Stimulated activated effector memory CD8-positive, alpha-beta T cell treated with anti-CD3 and anti-CD28 coated beads, Interleukin-12 subunit alpha, Interleukin-12 subunit beta, amount 100 ng/mL, for 72 hours (primary cell): ENCODE measurements at places on chromosomes 12 and 14.

DNA sequence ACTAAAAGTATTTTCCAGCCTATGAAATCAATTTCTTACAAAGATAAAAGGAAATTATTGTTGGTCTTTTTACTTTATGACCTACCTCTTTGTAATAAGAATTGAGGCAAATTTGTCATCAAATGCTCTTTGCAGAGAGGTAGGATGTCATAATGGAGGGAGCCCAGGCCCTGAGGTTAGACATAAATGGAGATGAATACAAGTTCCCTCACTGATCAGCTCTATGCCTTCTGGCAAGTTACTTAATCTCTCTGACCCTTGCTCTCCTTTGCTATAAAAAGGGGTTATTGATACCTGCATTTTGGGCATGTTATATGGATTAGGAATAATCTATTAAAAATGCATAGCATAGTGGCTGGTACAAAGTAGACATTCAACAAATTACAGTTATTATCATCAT is 146.9 kb upstream of the KRR1 start:
- no peak for DNase-seq

GRCh38 chr14:86168371-86168770 is 638.4 kb downstream of the FLRT2 start:
- DNase-seq: no peak

DNA sequence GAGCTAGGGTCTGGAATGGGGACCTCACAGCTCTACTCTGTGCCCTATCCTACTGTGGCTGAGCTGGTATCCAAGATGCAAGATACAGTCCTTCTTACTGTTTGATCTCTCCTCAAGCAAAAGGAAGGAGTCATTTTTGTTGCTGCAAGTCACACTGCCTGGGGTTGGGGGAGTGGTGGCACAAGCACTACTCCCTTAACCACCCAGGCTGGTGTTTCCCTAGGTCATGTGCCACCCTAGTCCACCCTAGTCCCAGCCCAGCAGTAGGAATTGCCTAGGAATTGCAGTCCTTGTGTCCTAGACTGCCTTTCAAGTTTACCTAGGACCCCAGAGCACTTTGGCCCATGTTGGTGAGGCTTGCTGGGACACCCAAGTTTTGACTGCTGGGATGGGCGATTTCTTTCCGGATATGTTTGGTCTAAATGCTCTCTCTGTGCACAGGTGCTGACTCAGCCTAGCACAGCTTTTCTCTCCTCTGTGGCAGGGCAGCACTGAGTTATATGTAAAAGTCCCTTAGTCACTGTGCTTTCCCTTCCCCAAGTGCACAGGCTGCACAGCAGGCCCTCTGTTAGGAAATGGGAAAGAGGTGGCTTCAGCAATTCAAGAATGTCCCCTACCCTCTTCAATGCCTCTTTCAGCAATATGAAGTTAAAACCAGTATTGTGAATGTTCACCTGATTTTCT is 54.9 kb downstream of the SLC6A15 start:
- no peak for DNase-seq

DNA sequence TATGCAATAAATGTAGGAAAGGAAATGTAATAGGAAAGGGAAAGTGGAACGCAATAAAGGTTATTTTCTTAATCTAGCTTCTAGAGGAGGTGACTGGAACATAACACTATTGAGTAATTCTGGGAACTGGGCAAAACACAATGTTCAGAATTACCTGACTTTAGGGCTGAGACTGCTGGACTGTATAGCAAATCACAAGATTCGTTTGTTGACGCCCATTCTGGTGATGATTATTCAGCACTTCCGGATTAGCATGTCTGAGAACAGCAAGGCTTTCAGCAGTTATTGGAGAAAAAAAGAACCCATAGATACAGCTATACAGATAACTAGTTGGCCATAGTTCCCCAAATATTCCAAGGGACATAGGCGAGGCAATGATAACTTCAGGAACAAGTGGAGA is 2.3 kb upstream of the KLRD1 start:
- DNase-seq: no peak

DNA sequence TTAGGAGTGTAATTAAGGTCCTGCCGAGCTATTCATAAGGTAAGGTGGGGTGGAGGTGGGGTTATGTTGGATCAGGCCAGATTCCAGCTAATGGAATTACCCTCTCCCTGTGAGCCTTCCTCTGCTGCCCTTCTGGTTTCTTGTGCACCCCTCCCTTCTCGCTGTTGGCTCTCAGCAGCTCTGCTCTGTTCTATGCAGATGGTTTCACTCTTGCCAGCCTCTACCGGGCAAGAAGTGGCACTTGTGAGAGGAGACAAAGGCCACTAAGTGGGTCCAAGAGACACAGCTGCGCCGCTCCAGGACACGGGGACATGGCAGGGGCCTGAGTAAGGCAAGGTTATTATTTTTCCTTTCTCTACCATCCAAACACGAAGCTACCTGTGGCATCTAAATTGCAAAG is 334.4 kb downstream of the EMP1 start:
- DNase-seq: no peak

DNA sequence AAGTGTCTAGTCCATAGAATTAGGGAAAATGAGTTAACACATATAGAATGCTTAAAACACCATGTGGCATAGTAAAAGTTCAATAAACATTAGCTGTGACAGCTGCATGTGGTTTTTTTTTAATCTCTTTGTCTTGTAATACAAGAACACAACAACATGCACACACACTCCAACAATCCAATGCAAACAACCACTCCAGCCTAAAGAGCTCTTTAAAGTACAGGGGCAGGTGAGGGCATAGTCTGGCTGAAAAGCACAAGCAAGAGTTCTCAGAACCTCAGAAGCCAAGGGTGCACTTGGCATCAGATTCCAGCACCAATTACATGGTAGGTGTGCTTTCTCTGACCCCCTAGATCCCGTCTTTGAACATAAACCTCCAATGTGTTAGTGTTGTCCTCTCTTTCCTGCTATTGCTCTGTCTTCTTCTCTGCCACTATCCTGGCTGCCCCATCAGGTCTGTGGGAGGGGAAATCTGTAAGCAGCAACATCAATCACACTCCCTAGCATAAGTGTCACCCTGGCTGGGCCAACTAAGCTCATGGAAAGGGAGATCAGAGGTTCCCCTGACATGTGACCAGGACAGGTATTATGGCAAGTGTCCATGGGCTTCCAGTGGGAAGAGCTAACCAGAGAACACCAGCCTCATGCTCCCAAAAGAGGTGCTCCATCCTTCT is 91.0 kb downstream of the SLC8A3 start:
- no peak for DNase-seq

GRCh38 chr14:90091393-90091792 is 29.6 kb downstream of the KCNK13 start:
- no peak for DNase-seq
